ENCODE measurements at places on chromosomes 5 and 9.

DNA sequence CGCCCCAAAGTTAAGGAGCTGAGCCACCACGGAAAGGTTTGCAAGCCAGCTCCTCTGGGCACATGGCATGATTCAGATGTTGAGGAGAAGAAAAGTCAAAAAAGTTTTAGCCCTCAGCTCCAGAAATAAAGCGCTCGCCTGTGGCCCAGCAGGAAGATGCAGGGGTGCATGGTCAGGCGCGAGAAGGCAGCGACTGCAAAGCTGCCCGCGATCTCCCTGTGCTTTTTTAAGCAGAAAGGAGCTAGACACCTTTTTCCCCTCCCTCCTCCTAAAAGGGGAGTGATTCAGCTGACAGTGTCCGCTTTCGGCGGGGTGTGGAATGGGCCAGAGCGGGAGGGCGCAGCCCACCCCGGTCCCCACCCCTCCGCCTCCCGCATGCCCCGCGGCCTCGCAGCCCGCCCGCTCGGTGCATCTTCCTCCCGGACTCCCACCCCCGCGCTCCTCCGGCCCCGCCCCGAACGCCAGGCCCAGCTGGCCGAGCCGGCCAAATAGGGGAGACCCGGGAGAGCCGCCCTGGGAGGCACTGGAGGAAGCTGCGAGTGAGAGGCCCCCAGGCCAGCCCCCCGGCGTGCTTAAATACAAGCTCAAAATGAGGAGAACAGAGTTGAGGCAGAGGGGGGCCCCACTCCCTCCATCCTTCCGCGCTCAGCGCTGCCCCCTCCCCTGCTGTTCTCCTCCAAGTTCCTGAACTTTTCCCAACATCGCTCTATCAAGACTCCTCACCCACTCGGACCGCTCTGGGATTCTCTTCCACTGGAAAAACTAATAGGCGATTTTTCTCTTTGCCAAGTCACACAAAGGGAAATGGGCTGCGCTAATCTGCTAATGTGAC lies at the start of gene ADAMTS12:
Gene ADAMTS12 (minus strand): TSS at position 203 of the 832 bp plus-strand sequence. CDS start 134 bp downstream, at position 69.
- ATAC-seq = no peak

- peak; percentile 79 for ATAC-seq
Measured at GRCh38 chr9:113580041-113580953, 116.8 kb downstream of the RGS3 start.

GRCh38 chr5:78758169-78758839 lies 109.7 kb upstream of the LHFPL2 start:
- ATAC-seq = peak; percentile 84

GRCh38 chr9:120918931-120919842 lies 7.4 kb downstream of the TRAF1 start:
- no peak for ATAC-seq

DNA sequence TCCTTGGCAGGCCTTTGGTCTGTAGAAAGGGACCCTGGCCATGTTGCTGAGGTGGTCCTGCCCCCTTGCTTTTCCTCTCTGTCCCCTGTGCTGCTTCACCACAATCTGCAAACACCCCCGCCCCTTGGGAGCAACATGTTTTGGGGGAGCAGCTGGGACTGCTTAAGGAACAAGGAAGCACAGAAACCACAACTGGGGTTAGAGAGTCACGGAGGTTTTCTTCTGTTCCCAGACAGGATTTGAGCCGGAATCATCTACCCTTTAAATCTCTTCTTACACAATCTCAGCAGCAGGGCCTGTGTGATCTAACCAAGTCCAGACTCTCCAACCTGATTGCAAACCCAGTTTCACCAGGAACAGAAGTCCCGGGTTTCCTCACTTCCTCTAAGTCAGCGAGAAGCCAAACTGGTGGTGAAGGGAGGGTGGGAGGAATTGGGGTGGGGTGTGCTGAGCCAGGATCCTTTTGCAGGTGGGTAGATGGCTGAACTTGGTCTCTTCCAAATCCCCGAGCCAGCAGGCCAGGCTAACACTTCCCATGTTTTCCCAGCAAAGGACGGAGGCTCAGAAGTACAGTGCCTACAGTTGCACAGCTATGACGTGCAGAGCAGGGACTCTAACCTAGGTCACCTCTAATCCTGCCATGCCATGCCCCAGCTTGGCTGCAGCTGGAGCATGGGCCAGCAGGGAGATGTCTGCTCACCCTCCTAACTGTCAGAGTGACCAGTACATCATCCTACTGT lies 25.0 kb downstream of the SH3PXD2B start:
- no peak for ATAC-seq

- ATAC-seq = no peak
Measured at GRCh38 chr9:1156794-1157550, 106.8 kb downstream of the DMRT2 start.
